Activated CD4-positive, alpha-beta memory T cell treated with anti-CD3 and anti-CD28 coated beads for 36 hours (primary cell): ENCODE measurements at places on chromosomes 12 and 14. TPM values are rescaled to one million over a fixed set of nuclear protein-coding genes. Genes with fewer than 3 reads are reported as not detected.

DNA sequence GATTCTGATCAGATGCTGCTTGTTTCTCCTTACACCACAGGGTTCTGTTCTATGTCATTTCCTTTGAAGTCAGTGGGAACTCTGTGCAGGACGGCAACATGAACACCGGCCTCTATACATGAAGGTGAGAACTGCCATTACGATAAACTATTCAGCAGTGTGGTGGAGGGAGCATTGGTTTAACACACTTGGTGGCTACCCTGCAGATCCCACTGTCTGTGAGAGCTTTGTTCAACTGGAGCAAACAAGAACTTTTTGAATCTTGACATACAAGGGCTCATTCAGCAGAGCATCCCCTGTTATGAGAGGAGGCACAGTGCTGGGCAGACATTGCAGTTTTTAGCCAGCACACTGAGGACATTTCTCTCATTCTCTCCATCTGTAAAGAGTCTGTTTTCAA, 10.7 kb upstream of the FRS2 start:
- H3K27ac ChIP-seq, result no peak overlapping the region
- no peaks in the 10 kb centered on the region for H3K36me3 ChIP-seq
- H3K4me3 ChIP-seq, result no peak overlapping the region
- no peaks in the 10 kb centered on the region for H3K4me1 ChIP-seq

DNA sequence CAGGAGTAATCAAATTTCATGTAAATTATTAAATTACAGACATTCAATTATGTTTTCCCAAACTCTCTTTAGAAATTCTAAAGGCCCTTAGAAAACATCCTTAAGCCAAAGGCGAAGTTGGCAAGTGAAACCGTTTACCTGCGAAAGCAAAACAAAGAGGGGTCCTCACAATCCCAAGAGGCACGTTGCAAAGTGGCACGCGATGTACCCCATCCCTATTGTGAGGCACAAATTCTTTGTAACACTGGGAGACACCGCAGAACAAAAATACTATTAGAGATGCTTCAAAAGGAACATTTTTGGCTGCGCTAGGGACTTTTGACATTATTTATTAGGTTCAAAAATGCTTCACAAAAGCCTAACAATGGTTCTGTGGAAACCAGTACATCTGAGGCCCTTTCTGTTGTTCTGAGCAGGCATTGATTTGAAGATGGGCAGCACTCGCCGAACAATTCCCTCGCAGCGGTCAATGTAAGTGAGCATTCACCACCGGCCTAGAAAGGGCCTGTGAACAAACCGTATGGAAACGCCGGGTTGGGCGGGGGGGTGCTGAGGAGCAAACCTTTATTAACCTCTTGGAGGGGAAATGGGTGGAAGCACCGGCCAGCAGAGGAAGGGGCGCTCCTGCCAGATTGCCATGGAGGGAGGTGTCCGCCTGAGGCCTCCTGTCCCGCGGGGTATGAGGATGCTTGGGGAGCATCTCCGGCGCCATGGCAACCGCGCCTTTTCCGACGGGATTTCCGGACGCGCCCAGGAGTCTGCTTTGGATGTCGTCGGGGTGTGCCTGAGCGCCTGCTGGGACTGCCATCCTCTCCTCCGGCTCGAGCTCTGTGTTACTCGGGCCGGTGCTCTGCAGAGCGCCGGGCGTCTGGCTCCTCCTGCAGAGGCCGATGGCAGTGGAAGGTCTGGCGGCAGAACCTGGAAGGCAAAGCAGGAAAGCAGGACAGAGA, 193.9 kb downstream of the C12orf42 start:
- H3K27ac ChIP-seq, result no peak overlapping the region
- no peak overlapping the region for H3K4me3 ChIP-seq
- no peaks in the 10 kb centered on the region for H3K27me3 ChIP-seq
- H3K4me1 ChIP-seq, result no peaks in the 10 kb centered on the region
- no peak for DNase-seq
- peaks cover 3% of the 10 kb centered on the region for H3K36me3 ChIP-seq

Gene FOXN4
- total RNA-seq, result not detected

GRCh38 chr12:57242329-57242690, 8.7 kb downstream of the STAC3 start:
- no peaks in the 10 kb centered on the region for H3K36me3 ChIP-seq
- no peak for DNase-seq

DNA sequence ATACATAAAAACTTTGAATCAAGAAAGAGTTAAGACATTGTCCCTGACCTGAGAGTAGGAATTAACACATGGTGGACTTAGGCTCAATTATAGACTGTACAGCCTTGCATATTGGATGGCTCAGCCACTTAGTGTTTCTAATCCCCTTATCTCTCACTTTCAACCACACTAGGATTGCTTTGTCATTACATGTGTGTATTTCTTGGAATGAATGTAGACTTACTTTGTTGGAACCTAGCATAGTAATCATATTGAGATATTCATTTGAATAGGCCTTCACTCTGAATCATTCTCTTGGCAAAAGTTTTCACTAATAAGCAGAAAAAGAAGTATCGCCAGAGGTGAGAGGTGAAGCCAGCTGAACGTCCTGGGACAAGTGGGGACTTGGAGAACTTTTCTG, 1973.9 kb upstream of the FLRT2 start:
- H3K27ac ChIP-seq, result no peak overlapping the region
- no peak overlapping the region for H3K4me3 ChIP-seq
- DNase-seq, result no peak
- H3K4me1 ChIP-seq, result no peaks in the 10 kb centered on the region

GRCh38 chr12:64670919-64671639, 60.8 kb downstream of the RASSF3 start:
- no peaks in the 10 kb centered on the region for H3K36me3 ChIP-seq
- H3K27ac ChIP-seq, result peak overlapping the region; percentile 96
- no peaks in the 10 kb centered on the region for H3K27me3 ChIP-seq
- H3K4me3 ChIP-seq, result peak overlapping the region; percentile 23

GRCh38 chr14:41604721-41605531, 1.8 kb upstream of the LRFN5 start:
- peaks cover 57% of the 10 kb centered on the region for H3K27me3 ChIP-seq
- H3K4me1 ChIP-seq, result peaks cover 38% of the 10 kb centered on the region
- H3K4me3 ChIP-seq, result no peak overlapping the region
- no peak for DNase-seq
- H3K27ac ChIP-seq, result no peak overlapping the region

- no peaks in the 10 kb centered on the region for H3K27me3 ChIP-seq
- H3K27ac ChIP-seq, result peak overlapping the region; percentile 100
- DNase-seq, result peak; percentile 89
- peak overlapping the region; percentile 96 for H3K4me3 ChIP-seq
- peaks cover 63% of the 10 kb centered on the region for H3K36me3 ChIP-seq
These were observed 9.8 kb downstream of the BCL11B start for GRCh38 chr14:99261912-99262787.

- H3K27ac ChIP-seq, result no peak overlapping the region
- H3K4me3 ChIP-seq, result no peak overlapping the region
These were observed 10.3 kb upstream of the STK38L start for GRCh38 chr12:27233814-27234213.

Gene ERC1
- total RNA-seq, result 21.8 TPM

- DNase-seq, result no peak
- no peak overlapping the region for H3K27ac ChIP-seq
- peaks cover 18% of the 10 kb centered on the region for H3K4me1 ChIP-seq
- H3K27me3 ChIP-seq, result no peaks in the 10 kb centered on the region
- no peak overlapping the region for H3K4me3 ChIP-seq
These were observed 170.5 kb downstream of the NDUFA12 start for GRCh38 chr12:94832780-94833681.

DNA sequence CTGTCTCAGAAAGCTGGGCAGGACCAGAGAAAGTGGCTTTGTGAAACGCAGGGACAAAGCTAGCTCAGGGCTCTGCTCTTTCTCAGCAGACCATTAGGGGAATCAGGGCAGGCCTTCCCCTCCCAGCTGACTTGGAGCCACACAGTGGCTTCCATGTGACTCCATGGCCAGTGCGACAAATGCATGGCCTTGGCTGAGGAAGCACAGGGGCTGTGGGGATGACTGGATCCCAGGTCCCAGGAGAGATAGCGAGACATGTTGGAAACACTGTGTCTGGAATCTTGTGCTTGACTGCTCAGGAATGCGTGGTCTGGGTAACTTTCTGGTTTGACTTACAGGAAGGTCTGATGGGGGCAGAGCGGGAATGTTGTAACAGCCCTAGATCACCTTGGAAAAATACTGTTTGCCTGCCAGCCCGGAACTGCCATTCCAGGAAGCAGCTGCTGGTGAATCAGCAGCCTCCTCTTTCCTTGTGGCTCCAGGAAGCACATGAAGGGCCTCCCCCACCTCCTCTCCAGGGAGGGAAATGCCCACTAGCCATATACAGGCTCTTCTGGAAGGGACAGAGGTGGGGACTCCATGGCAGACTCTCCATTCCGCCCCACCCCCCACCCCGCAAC, 133.5 kb upstream of the HIF1A start:
- H3K27ac ChIP-seq, result peak overlapping the region; percentile 83
- no peak overlapping the region for H3K4me3 ChIP-seq
- no peaks in the 10 kb centered on the region for H3K27me3 ChIP-seq
- peaks cover 66% of the 10 kb centered on the region for H3K4me1 ChIP-seq
- DNase-seq, result no peak
- H3K36me3 ChIP-seq, result peaks cover 7% of the 10 kb centered on the region

- H3K36me3 ChIP-seq, result no peaks in the 10 kb centered on the region
- H3K4me1 ChIP-seq, result no peaks in the 10 kb centered on the region
- H3K27me3 ChIP-seq, result peaks cover 14% of the 10 kb centered on the region
These were observed 57.9 kb upstream of the KCNA5 start for GRCh38 chr12:4985820-4986219.

DNA sequence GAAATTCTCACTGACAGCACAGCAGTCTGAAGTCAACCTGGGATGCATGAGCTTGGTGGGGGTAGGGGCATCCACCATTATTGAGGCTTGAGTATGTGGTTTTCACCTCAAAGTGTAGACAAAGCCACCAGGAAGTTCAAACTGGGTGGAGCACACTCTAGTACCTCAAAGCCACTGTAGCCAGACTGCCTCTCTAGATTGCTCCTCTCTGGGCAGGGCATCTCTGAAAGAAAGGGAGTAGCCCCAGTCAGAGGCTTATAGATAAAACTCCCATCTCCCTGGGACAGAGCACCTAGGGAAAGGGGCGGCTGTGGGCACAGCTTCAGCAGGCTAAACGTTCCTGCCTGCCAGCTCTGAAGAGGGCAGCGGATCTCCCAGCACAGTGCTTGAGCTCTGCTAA, 143.0 kb downstream of the KITLG start:
- no peak overlapping the region for H3K27ac ChIP-seq
- peaks cover 2% of the 10 kb centered on the region for H3K4me1 ChIP-seq
- no peak overlapping the region for H3K4me3 ChIP-seq
- no peaks in the 10 kb centered on the region for H3K36me3 ChIP-seq

Gene IL22
- 5.4 TPM for total RNA-seq

GRCh38 chr12:3203713-3204112, 126.5 kb downstream of the TSPAN9 start:
- H3K4me3 ChIP-seq, result no peak overlapping the region
- no peaks in the 10 kb centered on the region for H3K36me3 ChIP-seq

Gene RNU4-1
- 1,201 TPM for total RNA-seq

GRCh38 chr14:60204843-60205774, 39.9 kb upstream of the DHRS7 start:
- peaks cover 20% of the 10 kb centered on the region for H3K27me3 ChIP-seq
- H3K4me3 ChIP-seq, result no peak overlapping the region
- DNase-seq, result no peak
- no peak overlapping the region for H3K27ac ChIP-seq

Gene SLC2A13
- 3.4 TPM for total RNA-seq

DNA sequence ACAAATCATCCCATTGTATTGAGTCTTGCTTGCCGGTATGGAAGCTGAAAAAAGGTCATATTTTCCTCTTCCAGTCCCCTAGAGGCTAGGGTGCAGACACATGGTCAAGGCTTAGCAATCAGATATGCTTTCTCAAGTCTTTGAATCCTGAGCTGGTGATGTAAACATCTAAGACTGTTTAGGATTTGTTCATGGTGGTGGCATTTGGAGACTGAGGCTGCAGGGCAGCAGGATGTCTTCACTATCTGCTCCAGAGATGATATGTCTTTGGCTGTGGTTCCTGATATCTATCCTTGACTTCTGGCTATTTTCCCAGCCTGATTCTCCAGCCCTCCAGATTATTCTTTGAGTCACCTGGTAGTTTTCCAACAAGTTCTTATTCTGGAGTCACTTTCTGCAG, 50.5 kb upstream of the DACT1 start:
- peaks cover 3% of the 10 kb centered on the region for H3K36me3 ChIP-seq
- H3K27me3 ChIP-seq, result peaks cover 5% of the 10 kb centered on the region
- H3K27ac ChIP-seq, result no peak overlapping the region
- H3K4me1 ChIP-seq, result no peaks in the 10 kb centered on the region
- H3K4me3 ChIP-seq, result no peak overlapping the region
- DNase-seq, result no peak

DNA sequence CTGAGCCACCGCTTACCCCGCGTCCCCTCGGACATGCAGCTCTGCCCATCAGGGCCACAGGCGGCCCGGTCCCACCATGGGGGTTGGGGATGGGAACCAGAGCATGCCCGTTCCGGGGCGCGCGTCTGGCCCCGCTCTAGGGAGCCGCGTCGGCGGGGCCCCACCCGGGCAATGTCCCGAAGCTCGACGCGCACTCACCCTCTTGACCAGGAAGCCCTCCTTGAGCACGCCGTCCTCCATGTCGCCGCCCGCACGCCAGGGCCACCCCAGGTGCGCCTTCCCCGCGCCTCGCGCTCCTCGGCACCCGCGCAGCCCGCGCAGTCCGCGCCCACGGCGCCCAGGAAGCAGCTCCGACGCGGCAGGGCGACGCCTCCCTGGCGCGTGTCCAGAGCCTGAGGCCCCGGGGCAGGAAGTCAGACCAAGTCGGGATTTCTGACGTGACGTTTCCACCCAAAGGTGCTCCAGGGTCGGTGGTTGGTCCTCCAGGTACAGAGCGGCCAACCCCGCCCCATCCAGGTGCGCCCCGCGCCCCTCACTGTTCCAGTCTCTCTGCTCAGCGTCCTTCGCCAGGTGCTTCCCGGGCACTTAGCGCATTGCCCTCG, at the start of gene PLEK2:
PLEK2 (minus strand) TSS at position 346 of the 602 bp plus-strand sequence; CDS start at position 240, 106 bp downstream.
- H3K36me3 ChIP-seq, result no peaks in the 10 kb centered on the region
- H3K4me1 ChIP-seq, result peaks cover 14% of the 10 kb centered on the region
- peaks cover 2% of the 10 kb centered on the region for H3K27me3 ChIP-seq
- H3K4me3 ChIP-seq, result peak within 1 kb of the TSS; percentile 53

GRCh38 chr12:124386059-124386458, 91.2 kb downstream of the RFLNA start:
- no peak for DNase-seq
- H3K4me3 ChIP-seq, result no peak overlapping the region
- peaks cover 5% of the 10 kb centered on the region for H3K36me3 ChIP-seq
- no peak overlapping the region for H3K27ac ChIP-seq

Gene EML5
- total RNA-seq, result 5.7 TPM

DNA sequence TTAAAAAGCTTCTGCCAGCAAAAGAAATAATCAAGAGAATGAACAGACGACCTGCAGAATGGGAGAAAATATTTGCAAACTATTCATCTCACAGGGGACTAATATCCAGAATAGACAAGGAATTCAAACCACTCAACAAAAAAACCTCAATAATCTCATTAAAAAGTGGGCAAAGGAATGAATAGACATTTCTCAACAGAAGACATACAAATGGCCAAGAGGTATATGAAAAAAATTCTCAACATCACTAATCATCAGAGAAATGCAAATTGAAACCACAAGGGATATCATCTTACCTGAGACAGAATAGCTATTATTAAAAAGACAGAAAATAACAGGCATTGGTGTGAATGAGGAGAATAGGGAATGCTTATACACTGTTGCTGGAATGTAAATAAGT, 270.0 kb downstream of the DACT1 start:
- no peak overlapping the region for H3K27ac ChIP-seq
- DNase-seq, result no peak
- H3K27me3 ChIP-seq, result peaks cover 2% of the 10 kb centered on the region
